ENCODE measurements at places on chromosomes 1 and 21.
A peak's percentile ranks its signal among the peaks of the same experiment; 100 is the strongest.

- DNase-seq, result no peak
These were observed 659 bp downstream of the AGO1 start for GRCh38 chr1:35883635-35884101.

GRCh38 chr21:36155603-36156338 lies 853 bp upstream of the DOP1B start:
- DNase-seq, result no peak

DNA sequence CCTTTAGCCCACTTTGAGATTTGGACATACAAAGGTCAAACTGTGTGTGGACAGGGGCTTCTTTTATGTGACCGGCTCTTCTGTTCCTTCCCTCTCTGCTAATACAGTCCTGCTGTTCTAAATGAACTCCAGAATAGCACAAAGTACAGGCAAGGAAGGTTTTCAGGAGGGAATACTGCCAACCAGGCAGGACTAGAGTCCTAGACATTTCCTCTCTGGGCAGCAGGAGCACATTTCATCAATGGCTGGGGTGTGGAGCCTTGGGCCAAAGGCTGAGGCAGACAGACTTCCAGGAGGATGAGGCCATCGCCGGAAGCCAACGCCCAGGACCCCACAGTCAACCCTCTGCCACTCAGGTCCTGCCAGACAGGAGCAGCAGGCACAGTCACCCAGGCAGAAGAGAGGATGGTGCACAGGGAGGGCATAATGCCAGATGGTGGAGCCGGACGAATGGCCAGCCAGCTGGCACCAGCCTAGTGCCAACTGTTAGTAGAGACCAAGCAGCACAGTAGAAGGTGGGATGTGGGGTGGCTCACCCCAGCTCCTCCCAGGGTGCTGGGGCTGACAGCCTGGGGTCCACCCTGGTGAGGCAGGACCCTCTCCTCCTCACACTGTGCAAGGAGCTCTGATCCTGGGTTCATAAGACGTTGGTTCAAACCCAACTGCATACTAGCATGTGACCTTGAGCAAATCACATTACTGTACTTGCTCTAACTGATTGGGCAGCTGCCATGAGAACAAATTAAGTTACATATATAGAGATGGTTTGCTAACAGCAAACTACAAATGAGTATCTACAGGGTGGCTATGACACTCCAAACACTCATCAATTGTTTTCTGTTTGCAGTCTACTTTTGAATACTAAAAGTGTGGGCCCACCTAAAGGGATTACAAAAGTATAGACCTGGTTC lies 410.7 kb downstream of the SIPA1L2 start:
- DNase-seq, result no peak

GRCh38 chr1:86714159-86714558 lies 9.8 kb downstream of the SH3GLB1 start:
- DNase-seq, result no peak

- DNase-seq, result no peak
These were observed 239.8 kb upstream of the C1orf105 start for GRCh38 chr1:172180501-172181285.

DNA sequence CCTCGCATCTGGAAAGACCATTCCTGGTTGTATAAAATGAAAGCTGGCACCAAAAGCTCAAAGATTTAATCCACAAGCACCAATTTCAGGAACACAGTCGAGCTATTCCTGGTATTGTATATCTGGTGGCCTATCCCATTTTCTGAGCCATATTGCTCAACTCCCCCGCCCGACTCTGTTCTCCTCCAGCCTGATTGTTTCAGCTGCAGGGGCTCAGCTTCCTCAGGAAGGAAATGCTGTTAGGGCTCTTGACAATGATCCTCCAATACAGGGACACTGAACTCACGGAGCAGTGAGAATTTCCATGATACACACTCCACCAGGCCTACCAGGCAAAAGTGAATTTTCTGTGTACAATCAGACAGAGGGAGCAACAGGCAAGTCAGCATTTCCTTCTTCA lies 16.9 kb upstream of the TDRD10 start:
- DNase-seq, result no peak

DNA sequence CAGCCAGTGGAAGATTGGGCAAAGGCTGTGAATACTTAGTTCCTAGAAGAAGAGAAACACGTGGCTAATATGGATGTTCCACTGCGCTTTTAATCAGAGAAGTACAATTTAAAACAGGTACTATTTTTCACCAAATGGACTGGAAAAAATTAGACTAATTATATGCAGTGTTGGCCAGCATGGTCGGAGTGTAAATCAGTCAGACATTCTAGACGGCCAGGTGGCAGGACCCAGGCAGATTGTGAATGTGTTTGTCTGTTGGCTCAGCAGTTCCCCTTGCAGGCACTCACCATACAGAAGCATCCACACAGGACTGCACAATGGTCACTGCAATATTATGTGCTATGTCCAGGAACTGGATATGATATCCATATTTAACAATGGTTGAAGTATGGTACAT lies 23.9 kb upstream of the SLC25A34 start:
- no peak for DNase-seq

GRCh38 chr1:198848206-198848605 lies 209.4 kb downstream of the PTPRC start:
- DNase-seq, result no peak

DNA sequence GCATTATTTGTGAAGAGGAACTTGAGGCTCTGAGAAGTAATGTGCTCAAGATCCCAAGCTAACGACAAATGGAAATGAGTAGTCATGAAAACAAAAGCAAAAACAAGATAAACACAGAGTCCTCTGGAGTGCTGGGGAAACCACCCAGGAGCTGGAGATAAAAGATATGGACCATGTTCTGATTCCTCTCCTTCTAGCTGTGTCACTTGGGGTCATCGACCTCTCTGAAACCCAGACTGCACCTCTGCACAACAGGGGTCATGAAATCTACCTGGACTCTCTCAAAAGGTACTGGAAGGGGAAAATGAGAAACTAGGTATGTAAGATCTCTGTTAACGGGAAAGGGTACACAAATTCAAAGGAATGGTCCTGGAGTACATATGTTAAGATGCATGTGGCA lies 6.5 kb downstream of the PGLYRP4 start:
- DNase-seq, result peak; percentile 23

- DNase-seq, result no peak
These were observed 20.1 kb downstream of the PLCH2 start for GRCh38 chr1:2496087-2496622.

DNA sequence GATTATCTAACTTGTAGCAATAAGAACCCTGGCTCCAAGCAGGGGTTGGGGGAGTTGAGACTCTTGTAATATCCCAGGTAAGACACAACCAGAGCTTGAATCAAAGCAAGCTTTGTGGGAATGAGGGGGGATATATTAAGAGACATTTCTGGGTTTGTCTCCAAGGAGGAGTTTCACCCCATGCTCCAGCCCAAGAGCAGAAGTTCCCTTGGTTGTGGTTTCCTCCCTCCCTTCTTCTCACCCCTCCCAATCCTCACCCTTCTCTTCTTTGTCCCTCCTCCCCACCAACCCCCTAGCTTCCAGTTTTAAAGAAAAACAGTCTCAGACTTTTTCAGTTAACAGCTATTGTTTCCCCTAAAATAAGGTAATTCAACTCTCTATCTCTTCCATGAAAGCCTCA lies 11.9 kb downstream of the TRAF3IP3 start:
- DNase-seq, result no peak

GRCh38 chr1:79353224-79353623 lies 346.7 kb upstream of the ADGRL4 start:
- DNase-seq, result no peak

GRCh38 chr1:117565076-117565556 lies 40.7 kb upstream of the TENT5C start:
- no peak for DNase-seq

- DNase-seq, result no peak
These were observed 2.3 kb upstream of the SCYL3 start for GRCh38 chr1:169896013-169896412.

DNA sequence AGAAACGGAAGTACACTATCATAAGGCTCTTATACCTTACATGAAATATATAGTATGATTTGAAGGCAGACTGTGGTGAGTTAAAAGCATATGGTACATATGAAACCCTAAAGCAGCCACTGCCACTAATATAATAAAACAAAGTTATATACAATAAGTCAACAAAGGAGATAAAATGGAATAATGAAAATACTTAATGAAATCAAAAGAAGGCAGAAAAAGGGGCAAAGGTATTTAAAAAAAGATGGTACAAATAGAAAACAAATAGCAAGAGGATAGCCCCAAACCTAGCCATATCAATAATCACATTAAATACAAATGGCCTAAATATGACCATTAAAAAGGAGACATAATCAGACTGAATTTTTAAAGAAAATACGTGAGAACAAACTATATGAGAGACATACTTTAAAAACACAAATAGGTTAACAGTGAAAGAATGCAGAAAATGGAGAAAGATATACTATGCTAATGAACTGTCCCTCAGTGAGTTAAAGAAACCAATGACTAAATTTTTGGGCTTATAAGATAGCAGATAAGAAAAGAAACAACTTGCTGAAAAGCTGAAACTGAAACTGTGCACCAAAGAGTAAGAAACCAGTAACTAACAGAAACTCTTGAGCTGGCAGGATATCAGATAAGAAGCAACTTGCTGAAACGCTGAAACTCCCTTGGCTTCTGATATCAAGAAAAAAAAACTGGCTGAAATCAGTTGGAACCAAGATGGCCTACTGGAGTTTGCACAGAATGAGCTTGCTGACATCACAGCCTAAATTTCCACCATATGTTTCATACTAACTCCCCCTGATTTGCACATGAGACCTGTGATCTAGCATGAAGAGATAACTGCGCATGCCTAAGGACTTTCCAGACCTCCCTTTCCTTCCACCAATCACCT lies 44.3 kb upstream of the IL10 start:
- DNase-seq, result peak; percentile 28

DNA sequence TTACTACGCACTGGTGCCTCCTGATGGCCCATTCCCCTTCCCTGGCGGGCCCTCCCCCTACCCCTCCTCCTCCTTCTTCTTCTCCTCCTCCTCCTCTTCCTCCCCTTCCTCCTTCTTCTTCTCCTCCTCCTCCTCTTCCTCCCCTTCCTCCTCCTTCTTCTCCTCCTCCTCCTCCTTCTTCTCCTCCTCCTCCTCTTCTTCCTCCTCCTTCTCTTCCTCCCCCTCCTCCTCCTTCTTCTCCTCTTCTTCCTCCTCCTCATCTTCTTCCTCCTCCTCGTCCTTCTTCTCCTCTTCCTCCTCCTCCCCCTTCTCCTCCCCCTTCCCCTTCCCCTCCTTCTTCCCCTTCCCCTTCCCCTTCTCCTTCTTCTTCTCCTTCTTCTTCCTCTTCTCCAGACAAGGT lies 64.7 kb upstream of the COG2 start:
- DNase-seq, result no peak

Data from hematopoietic multipotent progenitor cell treated with erythropoietin and hydrocortisone succinate and interleukin-3 and kit ligand, for 17 days (in vitro differentiated cells).